ENCODE measurements at places on chromosomes 16 and 17.

GRCh38 chr17:13776027-13776551, 174.4 kb upstream of the HS3ST3A1 start:
- DNase-seq: no peak

- no peak for DNase-seq
Measured at GRCh38 chr16:24950275-24950674, 64.9 kb downstream of the ARHGAP17 start.

- DNase-seq: no peak
Measured at GRCh38 chr17:82309656-82310570, 7.5 kb downstream of the CD7 start.

DNA sequence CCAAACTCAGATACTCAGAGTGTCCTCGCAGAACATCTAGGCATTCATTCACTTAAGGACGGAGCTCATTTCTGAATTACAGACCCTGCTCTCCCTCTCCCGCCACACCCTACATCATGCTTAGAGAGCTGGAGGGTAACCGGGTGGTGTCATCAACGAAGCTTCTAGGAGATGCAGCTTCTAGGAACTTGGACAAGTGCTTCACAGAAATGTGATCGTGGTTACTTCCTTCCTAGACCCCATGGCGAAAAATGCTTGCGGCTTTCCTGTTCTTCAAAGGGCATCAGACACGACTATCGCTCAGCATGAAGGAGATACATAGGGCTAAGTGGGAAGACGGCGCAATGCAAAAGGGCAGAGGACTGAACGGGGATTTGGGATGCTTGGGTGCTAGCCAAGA, 126.8 kb downstream of the ZFHX3 start:
- DNase-seq: no peak

DNA sequence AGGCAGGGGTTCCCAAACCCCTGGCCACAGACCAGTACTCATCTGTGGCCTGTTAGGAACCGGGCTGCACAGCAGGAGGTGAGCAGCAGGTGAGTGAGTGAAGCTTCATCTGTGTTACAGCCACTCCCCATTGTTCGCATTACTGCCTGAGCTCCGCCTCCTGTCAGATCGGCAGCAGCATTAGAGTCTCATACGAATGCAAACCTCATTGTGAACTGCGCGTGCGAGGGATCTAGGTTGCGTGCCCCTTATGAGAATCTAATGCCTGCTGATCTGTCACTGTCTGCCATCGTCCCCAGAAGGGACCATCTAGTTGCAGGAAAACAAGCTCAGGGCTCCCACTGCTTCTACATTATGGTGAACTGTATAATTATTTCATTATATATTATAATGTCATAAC, 25.1 kb upstream of the RMI2 start:
- DNase-seq: no peak

Data from SW 1271 (cell line).